WTC11 (cell line): ENCODE measurements at places on chromosomes 12 and 14. TPM values are rescaled to one million over a fixed set of nuclear protein-coding genes. Genes with fewer than 3 reads are reported as not detected.
A peak's percentile ranks its signal among the peaks of the same experiment; 100 is the strongest.

Gene TAS2R13
- 0.37 to 0.62 TPM (median 0.37 TPM) in 3 replicates for total RNA-seq

DNA sequence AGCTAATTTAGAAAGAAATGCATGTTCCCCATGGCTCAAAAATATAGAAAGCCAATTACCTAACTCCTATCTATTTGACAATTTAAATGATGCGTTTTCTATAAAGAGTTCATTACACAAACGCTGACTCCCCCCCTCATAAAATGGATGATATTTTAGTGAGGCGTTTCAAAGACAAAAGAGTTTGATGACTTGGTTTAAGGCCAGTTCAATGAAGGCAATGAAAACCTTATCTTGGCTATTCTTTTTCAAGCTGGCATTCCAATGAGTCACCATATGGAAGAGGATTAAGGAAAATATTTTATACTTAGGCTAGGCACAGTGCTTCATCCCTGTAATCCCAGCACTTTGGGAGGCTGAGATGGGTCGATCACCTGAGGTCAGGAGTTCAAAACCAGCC lies 62.7 kb downstream of the HMGA2 start:
- no peak for DNase-seq
- H3K4me3 ChIP-seq, result no peak overlapping the region
- H3K36me3 ChIP-seq, result peaks cover 7% of the 10 kb centered on the region

Gene A2M
- total RNA-seq, result 1.9 to 3.4 TPM (median 3.3 TPM) in 3 replicates

DNA sequence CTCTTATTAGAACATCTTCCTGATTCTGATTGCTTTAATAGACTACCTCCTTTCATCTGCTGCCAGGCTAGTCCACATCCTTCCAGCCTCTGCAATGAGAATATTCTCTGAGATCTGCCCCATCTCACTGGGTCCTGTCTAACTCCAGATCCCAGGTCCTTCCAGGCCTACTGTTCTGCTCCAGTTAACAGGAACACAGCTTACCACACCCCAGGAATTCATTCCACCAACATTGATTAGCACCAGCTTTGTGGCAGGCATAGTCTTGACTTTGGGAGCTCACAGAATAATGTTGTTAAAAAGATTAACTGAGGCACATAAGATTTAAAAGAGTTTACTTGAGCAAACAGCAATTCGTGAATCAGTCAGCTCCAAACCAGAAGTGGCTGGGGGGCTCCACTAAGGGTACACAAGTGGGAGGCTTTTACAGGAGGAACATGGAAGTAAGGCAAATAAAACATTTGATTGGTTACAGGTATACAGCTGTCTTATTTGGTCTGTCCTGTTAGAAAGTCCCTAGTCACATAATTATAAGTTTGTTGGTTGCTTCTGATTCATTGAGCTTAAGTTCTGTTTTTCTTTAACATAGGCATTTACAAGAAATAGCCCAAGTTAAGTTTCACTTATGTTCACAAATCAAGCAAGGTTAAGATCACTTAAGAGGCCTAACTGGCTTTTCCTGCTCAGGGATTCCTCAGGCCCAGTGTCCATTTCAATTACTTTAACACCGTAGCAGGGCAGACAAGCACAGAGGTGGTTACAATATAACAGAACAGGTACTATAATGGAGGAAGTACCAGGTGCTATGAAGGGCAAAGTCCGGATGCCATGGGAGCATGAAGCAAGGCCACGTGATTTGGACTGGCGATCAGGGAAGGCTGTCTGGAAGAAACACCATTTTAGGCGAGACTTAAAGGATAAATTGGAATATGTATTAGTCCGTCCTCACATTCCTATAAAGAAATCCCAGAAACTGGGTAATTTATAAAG lies 12.2 kb upstream of the MYH7 start:
- DNase-seq, result no peak
- peaks cover 18% of the 10 kb centered on the region for H3K4me1 ChIP-seq
- H3K27ac ChIP-seq, result no peak overlapping the region
- H3K27me3 ChIP-seq, result peaks cover 12% of the 10 kb centered on the region
- no peak overlapping the region for H3K4me3 ChIP-seq
- H3K36me3 ChIP-seq, result no peaks in the 10 kb centered on the region

DNA sequence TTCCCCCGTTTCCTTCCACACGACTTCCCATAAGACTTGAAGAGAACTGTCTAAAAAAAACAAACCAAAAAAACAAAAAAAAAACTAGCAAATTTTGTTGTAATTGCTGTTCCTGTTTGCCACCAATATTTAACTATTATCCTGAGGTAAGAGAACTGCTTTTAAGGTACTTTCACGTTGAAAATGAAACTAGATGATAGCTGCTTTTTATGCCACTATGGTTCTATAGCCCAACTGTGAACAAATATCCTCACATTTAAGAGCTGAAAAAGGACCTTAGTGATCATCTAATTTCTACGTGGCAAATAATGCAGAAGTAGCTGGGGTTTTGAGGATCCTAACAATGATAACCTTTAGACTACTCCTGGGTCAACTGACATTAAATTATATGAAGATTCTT lies 98.6 kb downstream of the TAOK3 start:
- H3K4me3 ChIP-seq, result no peak overlapping the region
- peaks cover 3% of the 10 kb centered on the region for H3K4me1 ChIP-seq
- 0 out of 2 replicates have a peak, but pooled peaks cover 2% of the 10 kb centered on the region for H3K36me3 ChIP-seq
- H3K27ac ChIP-seq, result no peak overlapping the region
- DNase-seq, result no peak

GRCh38 chr12:107277855-107278254 lies 184.5 kb upstream of the CRY1 start:
- H3K36me3 ChIP-seq, result no peaks in the 10 kb centered on the region
- H3K27me3 ChIP-seq, result peaks cover 7% of the 10 kb centered on the region
- H3K27ac ChIP-seq, result no peak overlapping the region
- H3K4me3 ChIP-seq, result no peak overlapping the region

- peaks cover 12% of the 10 kb centered on the region; the same call in 1 of the 2 replicates for H3K36me3 ChIP-seq
- H3K27ac ChIP-seq, result peak overlapping the region; percentile 17; the same call in 1 of the 2 replicates
- no peak overlapping the region for H3K4me3 ChIP-seq
- no peak for DNase-seq
- H3K27me3 ChIP-seq, result no peaks in the 10 kb centered on the region
These were observed 69.6 kb downstream of the ITPK1 start for GRCh38 chr14:93045965-93046704.

DNA sequence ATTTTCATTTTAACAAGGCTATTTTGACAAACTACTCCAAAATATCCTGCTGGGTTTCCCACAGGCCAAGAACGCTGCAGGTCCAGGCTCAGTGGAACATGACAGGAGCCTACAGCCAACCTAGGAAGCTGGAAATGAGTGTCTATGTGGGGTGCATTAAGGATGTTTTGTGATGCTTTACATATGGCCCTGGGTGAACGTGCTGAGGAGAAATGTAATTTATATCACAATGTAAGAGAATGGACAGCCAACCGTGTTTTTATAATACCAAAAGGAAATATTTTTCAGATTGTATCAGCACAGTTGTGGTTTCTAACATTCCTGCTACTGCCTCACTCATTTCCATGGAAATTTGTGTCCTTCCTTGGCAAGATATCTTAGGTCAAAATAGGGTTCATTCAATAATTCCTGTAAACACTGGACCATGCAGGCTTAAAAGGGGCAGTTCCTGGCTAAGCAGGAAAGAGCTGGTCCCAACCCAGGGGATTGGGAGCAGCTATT lies 51.5 kb downstream of the ST8SIA1 start:
- peaks cover 4% of the 10 kb centered on the region; the same call in 1 of the 2 replicates for H3K36me3 ChIP-seq
- H3K27ac ChIP-seq, result no peak overlapping the region
- DNase-seq, result no peak
- H3K4me3 ChIP-seq, result no peak overlapping the region
- peaks cover 10% of the 10 kb centered on the region for H3K4me1 ChIP-seq
- H3K27me3 ChIP-seq, result no peaks in the 10 kb centered on the region

Gene TEX22
- total RNA-seq, result 0.55 to 2.2 TPM (median 0.87 TPM) in 3 replicates

DNA sequence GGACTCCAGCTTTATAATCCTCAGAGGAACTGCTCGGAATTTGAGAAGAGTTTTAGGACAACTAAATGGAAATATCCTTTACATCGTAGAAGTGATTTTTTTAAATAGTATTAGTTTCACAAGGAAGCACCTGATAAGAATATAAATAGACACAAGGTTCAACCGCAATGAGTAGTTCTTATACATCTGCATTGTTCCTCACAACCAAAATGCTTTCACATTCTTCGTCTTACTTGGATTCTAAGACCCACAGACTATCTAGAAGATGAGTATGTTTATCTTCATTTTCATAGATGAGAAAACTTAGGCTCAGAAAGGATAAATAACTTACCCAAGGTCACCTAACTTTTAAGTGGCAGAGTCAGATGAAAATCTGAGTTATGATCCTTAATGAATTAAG lies 469.0 kb downstream of the GALC start:
- H3K27ac ChIP-seq, result no peak overlapping the region
- H3K27me3 ChIP-seq, result no peaks in the 10 kb centered on the region
- no peak for DNase-seq

Gene SLC7A8
- total RNA-seq, result 200 to 207 TPM (median 201 TPM) in 3 replicates

DNA sequence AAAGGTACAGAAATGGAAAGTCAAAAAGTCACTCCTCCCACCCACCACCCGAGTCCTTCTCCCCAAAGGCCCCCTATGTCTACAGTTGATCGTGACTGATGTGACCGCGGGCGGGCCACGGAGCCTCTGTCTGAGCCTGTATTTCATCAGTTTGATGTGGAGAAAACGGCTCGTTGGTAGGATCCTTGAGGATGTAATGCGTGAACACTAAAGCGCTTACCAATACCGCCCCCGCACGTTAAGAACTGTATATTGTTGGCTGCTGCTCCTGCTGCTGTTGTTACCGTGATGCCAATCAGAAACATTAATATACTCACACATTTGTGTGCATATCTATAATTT lies 24.6 kb upstream of the UBC start:
- H3K27ac ChIP-seq, result no peak overlapping the region
- H3K27me3 ChIP-seq, result no peaks in the 10 kb centered on the region

DNA sequence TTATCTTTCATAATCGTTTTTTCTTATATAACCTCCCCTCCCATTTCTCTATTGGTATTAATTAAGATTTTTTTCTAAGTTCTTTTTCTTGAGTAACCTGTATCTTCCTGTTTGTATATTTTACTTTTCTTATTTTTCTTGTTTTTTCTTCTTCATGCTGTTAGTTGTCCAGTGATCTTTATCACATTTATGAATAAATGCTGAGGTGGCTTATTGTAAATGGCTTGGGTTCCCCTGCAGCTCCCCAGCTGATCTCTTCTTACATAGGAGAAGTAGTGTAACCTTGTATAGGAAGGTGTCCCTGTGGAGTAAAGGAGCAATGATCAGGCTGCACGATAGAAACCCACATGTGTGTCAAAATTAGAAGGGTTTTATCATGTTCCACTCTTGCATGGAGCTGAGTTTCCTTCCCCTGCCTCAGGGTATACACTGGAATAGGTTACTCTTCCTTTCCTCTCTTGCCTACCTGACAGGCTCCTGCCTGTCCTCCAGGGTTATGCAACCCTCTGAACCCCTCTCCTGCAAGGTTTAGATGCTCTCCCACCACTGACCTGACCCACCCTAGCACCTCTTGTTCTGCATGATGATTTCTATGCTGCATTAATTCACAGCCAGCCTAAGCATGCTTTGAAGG lies 334.8 kb upstream of the RGS6 start:
- no peak for DNase-seq
- H3K4me3 ChIP-seq, result no peak overlapping the region
- H3K27ac ChIP-seq, result no peak overlapping the region
- peaks cover 22% of the 10 kb centered on the region; the same call in 1 of the 2 replicates for H3K27me3 ChIP-seq
- peaks cover 23% of the 10 kb centered on the region for H3K36me3 ChIP-seq

GRCh38 chr14:56514663-56515371 lies 64.8 kb upstream of the TMEM260 start:
- H3K27me3 ChIP-seq, result peaks cover 5% of the 10 kb centered on the region; the same call in 1 of the 2 replicates
- no peaks in the 10 kb centered on the region for H3K36me3 ChIP-seq
- no peak overlapping the region for H3K27ac ChIP-seq
- no peak overlapping the region for H3K4me3 ChIP-seq
- peaks cover 10% of the 10 kb centered on the region for H3K4me1 ChIP-seq

DNA sequence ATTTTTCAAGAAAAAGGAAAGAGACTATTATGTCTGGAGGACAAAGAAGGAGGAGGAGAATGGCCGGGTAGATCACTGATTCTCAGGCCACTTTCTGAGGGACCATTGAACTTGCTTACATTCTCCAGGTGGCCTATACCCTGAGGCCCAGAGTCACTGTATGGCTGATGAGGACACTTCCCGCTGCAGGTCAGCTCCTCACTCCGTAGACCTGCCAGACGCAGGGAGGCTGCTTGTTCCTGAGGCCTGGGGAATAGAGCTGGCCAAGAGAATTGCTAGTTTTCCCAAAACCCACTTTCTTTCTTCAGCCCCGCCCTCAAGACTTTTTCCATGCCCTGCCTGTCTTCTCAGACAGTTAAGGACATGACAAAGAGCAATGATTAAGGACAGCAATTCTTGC lies 510.5 kb upstream of the TBX3 start:
- H3K4me1 ChIP-seq, result peaks cover 19% of the 10 kb centered on the region
- no peak for DNase-seq
- no peaks in the 10 kb centered on the region; the same call in 1 of the 2 replicates for H3K36me3 ChIP-seq
- H3K27ac ChIP-seq, result no peak overlapping the region
- H3K4me3 ChIP-seq, result no peak overlapping the region
